ENCODE measurements at places on chromosomes 12 and 14.

DNA sequence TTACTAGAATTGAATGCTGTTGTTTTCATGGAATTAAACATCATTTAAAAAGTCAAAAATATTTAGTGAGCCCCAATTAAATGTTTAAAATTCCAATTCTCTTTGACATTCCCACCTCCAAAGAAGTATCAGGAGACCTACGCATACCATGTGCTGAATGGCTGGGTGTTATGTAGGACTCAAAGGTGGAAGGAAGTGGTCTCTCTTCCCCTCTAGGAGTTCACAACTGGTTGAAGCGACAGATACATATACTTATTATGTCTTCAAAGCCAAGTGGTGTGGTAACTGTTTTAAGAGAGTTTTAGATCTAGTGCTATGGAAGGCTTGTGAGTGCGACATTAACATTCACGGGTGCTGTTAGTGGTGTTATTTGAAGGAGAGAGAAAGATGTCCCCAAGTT lies 464.0 kb downstream of the ATP23 start:
- DNase-seq, result no peak

DNA sequence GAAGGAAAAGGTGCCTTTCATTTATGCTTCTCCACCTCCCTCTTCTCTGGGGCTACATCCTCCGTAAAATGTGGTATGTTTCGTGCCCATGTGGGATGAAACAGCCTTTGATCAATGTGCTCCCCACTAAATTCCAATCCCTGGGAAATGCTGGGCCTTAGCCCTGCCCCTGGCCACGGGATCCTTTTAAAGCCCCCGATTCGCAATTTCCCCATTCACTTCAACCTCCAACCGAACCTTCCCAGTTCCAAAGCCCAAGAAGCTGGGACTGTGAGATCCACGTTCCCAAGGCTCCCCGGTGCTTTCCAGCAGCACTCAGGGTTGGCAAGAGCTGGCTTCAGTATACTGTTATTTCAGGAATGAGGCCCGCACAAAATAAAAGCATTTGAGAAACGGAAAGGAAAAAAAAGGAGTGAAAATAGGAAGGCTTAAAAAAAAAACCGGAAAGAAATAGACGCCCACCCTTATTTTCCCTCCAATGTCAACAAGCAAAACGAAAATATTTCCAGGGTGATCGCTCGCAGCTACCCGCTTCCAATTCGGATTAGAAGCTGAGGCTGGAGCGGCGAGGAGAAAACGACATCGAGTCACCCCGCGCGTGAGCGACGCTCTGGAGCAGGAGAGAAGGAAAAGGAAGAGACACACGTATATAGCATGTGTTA lies 1.3 kb upstream of the FOXG1 start:
- DNase-seq, result no peak

GRCh38 chr12:100672075-100672592 lies 98.7 kb downstream of the GAS2L3 start:
- DNase-seq, result no peak

DNA sequence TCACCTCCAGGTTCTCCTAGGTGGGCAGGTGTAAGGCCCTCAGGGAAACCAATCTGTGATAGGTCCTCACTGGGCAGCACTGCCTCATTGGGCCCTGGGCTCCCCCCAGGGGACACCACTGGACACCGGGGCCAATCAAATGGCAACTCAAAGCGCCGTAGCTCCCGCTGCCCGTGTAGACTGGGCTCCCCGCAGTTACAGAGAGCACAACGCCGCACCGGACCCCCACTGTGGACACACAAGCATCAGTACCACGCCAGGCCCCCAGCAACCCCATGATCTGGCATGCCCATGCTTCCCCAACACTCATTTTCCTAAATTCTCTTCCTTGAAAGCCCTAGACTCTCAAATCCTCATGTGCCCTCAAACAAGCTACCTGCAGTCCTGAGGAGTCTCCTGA lies 6.1 kb downstream of the KMT2D start:
- no peak for DNase-seq

- DNase-seq, result no peak
These were observed 14.9 kb downstream of the ASPG start for GRCh38 chr14:104100171-104101085.
